ENCODE measurements at places on chromosomes 1 and 21.

- no peak for DNase-seq
Observed at GRCh38 chr1:93708734-93709481, 27.3 kb upstream of the BCAR3 start.

DNA sequence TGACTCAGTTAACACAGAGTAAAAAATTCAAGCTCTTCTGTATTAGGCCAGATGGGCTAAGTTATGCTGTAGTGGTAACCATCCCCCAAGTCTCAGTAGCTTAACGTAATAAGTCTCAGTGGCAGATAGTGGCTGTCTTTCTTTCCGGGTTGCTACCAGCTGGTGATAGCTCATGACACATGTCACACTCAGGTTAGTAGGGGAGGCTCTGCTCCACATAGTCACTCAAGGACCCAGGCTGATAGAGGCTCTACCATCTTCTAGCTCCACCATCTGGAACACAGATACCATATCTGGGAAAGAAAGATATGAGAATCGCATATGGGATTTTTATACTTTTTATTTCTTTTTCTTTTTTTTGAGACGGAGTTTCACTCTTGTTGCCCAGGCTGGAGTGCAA lies 16.2 kb upstream of the MEF2D start:
- DNase-seq, result no peak

DNA sequence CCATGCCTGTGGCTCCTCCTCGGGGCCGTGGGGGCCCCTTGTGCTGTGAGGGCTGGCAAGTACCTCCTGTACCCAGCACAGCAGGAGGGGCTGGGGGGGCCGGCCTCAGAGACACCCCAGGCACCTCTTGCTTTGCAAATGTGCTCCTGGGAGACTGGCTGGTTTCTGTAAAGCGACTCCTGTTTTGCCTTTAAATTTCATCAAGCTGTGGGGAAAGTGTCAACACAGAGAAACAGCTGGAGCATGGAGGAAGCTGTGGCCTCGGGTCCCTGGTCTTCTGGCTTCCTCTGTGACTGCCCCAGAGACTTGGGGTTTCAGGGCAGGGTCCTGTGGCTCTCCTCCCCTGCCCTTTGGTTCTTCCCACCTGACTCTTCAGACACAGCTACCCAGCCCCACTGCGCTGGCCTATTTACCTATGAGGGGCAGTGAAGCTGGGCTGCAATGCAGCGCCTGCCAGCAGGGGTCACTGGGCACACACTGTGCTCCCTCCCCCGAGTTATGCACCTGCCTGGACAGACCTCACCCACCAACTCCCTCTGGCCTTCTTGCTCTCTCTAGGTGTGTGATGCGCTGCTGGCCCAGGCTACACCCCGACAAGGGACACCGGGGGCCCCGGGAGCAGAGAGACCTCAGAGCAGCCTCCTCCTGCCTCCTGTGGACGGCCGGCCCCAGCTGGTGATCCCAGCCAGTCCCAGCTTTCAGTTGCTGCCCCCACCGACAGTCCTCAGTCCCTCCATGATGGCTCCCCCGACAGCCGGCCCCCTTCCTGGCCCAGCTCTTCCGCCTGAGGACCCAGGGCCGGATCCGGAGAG lies 17.6 kb upstream of the PEX10 start:
- DNase-seq, result no peak

- no peak for DNase-seq
Observed at GRCh38 chr1:244548558-244549115, 87.6 kb downstream of the CATSPERE start.

DNA sequence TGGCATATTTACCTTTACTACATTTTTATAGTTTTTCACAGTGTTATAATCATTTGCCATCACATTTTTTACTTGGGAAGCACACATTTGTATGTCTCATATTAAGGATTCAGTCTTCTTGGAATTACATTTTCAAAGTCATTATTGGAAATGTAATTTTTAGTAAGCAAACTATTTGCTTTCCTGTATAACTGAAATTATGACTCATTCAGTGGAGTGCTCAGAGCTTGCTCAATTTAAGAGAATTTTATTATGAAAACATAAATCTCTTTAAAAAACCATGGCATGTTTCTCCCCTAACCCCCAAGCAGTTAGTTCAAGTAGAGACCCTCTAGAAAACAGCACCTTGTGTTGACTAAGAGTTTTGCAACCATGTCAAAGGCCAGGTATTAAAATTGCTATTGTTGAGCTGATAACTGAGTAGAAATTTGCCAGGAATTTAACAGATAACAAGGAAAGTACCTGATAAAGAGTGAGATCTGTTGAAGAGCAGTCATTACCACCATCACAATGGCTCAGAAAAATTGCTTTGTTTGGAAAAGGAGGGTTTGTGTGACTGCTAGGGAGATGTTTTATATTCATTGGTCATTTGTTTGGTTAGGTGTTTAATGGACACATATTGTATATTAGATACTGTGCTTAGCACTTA lies 105.9 kb downstream of the KCNK2 start:
- no peak for DNase-seq

- DNase-seq, result no peak
Observed at GRCh38 chr1:175678471-175678870, 64.9 kb downstream of the TNR start.

DNA sequence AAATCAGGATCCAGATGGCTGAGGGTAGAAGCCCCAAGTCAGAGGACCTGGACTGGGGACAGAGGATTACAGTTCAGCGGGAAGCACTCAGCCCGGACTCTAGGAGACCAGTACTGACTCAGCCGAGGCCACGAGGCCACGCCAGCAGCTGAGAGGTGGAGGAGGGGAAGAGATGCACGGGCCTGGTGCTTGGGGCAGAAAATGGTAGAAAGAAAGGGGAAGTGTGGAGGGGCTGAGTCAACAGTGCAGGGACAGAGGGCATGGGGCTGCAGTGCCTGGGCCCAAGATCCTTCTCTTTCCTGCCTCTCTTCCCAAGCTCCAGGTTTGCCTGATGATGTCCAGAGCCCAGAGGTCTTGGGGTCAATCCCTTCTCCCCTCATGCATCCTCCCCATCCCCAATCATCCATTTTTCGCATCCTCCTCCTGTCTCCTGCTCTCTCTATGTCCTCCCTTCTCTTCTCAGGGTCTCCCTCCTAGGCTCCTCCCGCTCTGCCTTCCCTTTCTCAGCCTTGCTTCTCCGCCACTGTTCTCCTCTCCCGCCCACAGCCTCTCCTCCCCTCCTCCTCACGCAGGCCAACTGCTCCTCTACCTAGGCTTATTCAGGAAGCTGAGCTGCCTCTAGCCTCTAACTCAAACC lies 7.7 kb downstream of the ARHGEF2 start:
- DNase-seq, result no peak

DNA sequence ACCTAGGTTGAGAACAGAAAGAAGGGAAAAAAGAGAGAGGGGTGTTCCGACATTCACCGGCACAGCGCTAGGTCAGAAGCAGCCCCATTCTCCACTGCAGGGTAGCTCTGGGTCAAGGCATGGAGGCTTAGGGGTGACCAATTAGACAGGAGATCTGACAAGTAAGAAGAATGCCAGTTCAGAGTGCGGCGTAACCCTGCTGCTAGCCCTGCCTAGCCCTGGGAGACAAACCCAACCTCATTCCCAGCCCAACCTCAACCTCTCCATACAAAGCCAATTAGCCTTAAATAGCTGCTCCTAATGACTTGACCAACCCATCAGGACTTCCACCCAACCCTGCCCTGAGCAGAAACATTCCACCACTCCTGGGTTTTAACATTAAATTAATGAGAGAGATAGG lies 3.4 kb downstream of the PRELP start:
- DNase-seq, result no peak

GRCh38 chr1:29880556-29880955 lies 644.2 kb downstream of the PTPRU start:
- no peak for DNase-seq

GRCh38 chr1:234495231-234495990 lies 16.4 kb upstream of the TARBP1 start:
- DNase-seq, result no peak

DNA sequence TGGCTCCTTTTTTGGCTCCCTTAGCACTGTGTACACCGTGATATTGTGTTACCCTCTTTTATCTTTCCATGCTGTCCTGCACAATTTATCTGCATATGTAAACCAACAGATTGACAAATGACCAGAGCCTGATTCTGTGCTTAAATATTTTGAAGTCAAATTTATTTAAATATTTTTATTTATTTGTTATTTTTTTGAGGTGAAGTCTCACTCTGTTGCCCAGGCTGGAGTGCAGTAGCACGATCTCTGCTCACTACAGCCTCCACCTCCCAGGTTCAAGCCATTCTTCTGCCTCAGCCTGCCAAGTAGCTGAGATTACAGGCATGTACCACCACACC lies 12.8 kb downstream of the PMF1 start:
- no peak for DNase-seq

DNA sequence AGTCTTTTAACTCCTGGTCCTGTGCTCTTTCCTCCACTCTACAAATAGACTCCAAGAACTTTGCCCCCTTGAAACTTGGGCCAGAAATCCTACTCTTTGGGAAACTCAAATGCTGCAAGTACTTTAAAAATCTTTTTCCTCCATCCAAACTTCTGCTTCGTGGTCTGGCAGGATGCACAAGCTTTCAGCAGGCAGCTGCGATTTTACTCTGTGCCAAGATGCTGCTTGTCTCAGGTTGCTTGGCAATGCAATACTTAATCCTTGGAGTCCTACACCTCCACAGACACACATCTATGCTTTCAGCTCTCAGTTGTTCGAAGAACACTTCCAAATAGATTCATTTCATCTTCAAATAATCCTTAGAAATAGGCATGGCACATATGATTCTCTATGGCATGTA lies 435.3 kb upstream of the USP24 start:
- DNase-seq, result no peak

DNA sequence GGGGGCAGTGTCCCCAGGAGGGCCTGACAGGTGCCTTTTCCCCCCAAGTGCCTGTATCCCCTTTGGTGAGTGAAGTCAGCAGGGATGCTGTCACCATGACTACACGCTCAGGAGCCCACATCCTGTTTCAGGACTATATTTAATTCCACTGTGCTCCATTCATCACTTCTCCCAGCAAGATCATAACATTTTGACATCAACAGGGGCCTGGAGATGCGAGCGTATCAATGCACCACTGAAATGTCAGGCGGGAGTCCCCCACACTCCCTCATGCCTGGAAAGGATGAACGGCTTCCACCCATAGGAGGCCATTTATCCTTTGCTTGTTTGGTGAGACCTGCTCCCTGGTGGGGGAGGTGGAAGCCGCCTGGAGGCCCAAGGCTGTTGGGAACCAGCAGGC lies 119.1 kb downstream of the PTPRU start:
- DNase-seq, result no peak

DNA sequence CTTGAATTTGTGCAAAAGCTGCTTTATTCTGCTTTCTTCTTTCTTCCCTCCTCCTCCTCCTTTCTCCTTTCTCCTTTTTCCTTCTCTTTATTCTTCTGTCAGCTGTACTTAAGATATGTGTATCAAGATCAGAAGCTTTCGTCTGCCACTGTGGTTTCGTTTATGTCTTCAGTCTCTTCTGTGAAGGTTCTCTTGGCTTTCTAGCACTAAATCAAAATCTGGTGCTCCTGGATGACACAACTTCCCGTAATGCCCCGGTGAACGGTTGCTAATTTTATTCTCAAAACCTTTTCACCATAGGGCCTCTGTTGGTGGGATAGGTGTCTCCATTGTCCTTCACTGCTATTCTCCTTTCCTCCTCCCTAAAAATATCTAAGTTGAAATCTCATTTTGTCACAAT lies 5.0 kb downstream of the ATF6 start:
- DNase-seq, result no peak

- DNase-seq, result no peak
Observed at GRCh38 chr1:111746614-111746999, 7.4 kb upstream of the INKA2 start.

GRCh38 chr1:41255978-41256377 lies 13.9 kb upstream of the SCMH1 start:
- no peak for DNase-seq

GRCh38 chr1:176795929-176796328 lies 333.0 kb downstream of the PAPPA2 start:
- DNase-seq, result no peak

DNA sequence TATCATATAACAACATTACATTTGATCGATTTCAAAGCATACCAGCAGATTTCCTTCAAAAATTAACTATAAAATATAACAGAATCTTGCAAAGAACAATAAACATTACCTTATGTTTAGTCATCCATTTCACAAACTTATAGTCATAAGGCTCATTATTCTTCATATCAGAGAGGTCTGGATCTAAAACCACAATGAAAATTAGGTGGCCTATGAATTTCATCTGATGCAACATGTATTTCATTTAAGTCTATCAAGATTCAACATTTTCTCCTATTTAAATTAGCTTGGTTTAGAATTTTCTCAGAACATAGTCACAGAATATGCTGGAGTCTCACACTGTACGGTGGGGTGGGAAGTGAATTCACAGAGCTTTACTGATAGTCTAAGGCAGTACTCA lies 49.2 kb downstream of the KYAT3 start:
- DNase-seq, result no peak

DNA sequence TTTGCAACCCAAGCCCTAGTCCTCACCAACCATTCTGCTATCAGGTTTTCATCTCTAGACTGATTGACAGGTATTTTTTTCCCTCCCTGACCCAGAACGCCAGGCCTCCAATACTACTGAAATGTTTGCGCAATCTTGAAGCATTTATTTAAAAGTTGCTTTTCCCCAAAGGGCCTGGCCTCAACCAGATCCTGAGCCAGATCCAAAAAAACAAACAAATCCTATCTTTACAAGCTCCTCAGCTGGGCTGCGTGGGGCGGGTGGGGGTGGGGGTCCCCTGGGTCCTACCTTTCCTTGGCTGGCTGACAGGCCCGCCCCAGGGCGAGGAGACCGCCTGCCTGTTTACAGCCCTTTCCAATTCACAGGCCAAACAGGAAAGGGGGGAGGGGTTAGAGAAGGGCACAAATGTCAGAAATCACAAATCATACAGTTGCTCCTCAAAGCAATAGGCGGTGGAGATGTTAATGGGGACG lies 98.8 kb downstream of the FOXD2 start:
- DNase-seq, result no peak

DNA sequence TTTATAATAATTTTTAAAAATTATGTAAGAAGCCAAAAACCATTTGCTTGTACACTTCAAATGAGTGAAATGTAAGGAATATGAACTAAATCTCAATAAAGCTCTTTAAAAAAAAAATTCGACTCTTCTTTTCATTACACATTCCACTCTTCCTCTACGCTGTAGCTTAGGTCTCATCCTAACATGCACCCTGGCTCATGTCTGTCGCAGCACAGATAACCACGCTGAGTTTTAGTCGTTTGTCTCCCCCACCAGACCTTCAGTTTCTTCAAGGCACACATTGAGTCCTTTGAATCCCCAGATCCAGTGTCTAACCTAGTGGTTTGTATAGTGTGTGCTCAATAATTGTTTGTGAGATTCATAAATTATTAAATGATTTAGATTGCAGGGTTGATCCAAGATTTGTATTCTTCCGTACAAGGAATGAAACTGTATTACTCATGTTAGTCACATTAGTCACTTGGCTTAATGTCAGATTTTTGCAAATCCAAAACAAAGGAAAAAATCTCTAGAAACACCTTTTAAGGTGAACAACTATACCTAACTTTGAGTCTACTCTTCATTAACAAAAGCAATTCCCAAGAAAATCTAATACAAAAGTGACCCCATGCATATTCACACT lies 57.3 kb downstream of the SLC25A24 start:
- DNase-seq, result no peak
